ENCODE measurements at places on chromosomes 2 and 18.

GRCh38 chr2:62415019-62415431 is 91.0 kb downstream of the TMEM17 start:
- DNase-seq: no peak

GRCh38 chr2:165017966-165018596 is 62.8 kb upstream of the SLC38A11 start:
- no peak for DNase-seq

DNA sequence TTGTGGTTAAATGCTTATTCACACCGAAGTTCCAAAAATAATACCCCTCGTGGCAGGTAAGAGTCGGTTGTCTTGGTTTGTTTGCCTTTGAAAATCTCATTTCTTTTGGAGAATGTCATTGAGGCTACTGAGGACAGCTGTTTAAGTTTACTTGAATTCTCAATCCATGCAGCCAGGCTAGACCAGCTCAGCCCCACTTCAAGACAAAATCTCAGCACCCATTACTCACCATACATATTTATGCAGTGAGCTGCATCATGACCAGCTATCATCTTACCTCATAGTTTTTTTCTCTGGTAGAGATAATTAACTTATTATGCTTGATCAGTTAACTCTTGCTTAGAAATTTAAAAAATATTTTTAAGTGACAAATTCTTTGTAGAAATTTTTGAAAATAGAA is 115.9 kb downstream of the HAUS1 start:
- no peak for DNase-seq

DNA sequence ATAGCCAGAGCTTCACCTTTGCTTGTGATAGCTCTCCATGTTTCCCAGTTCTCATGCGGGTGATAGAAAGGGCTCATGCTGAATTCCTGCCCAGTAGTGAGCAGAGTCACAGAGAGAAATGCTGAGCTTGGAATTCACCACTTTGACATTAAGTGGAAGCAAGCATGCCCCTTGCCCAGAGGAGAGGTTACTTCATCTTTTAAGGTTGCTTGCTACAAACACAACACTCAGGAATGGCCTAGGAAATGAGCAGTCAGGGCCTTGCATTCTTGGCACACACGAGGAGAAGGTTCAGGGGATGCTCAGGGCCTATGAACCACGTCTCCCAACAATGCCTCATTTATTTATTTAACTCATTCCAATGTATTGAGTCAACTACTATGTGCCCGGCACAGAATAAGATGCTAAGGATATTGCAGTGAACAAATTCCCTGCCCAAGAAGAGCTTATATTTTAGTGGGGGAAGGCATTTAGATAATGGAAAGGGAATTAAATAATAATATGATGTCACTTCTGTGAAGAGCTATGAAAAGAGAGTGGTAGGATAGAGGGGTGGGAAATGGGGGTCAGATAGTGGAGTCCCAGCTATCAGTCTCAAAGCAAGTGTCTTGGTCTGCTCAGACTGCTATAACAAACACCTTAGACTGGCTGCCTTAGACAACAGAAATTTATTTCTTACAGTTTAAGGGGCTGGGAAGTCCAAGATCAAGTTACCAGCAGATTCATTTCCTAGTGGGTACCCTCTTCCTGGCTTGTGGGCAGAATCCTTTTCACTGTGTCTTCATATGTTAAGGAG is 42.1 kb downstream of the DDX18 start:
- DNase-seq: no peak

GRCh38 chr2:229798446-229799155 is 84.2 kb upstream of the DNER start:
- DNase-seq: no peak

GRCh38 chr18:65487569-65487968 is 263.2 kb upstream of the CDH7 start:
- no peak for DNase-seq

DNA sequence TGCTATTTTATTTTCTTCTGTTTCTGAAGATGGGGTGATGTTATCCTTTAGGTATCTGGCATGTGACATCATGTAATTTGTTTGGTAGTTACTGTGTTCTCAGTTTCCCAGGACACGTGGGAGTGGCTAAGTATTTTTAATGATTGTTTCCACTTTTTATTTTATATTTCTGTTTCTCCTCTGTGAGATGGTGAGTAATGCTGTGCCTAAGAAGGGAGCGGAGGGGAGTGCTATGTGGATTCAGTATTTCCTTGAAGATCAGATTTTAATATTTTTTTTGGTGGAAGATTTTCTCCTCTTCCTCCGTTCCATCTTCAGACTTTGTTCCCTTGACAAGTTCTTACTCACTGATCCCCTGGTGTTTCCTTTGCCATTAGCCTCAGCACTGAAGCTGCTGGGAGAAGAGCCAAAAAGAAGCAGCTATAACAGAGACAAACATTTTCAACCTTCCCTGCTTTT is 180.0 kb upstream of the MMADHC start:
- no peak for DNase-seq

- DNase-seq: no peak
Measured at GRCh38 chr2:18423636-18424035, 136.8 kb downstream of the RDH14 start.

DNA sequence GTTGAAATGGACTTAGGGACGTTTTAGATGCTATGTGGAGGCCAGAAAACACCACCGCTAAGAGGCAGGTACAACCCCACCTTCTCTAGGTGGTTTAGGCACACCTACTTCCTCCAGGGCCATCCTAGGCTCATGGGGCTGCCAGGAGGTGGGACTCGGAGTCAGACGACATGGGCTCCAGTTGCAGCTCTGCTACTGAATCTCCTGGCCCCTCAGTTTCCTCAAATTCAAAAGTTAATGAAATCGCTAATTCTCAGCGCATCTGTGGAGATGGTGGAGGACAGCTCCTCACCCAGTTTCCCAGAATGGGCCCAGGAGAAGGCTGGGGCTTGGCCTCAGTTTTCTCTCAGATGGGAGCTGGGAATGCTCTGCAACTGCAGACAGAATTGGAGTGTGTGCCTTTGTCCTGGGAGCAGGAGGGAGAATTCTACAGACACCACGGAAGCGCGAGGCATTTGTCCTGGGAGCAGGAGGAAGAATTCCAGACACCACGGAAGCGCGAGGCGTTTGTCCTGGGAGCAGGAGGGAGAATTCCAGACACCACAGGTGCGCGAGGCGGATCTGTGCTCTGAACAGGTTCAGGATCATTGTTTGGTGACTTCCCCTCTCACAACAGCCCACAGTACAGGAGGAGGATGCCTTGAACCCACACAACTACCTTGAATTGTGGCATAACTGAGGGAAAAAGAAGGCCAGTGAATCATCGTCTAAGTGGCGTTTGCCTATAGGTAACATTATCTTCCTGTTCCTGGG is 103.7 kb upstream of the PXDN start:
- DNase-seq: no peak

DNA sequence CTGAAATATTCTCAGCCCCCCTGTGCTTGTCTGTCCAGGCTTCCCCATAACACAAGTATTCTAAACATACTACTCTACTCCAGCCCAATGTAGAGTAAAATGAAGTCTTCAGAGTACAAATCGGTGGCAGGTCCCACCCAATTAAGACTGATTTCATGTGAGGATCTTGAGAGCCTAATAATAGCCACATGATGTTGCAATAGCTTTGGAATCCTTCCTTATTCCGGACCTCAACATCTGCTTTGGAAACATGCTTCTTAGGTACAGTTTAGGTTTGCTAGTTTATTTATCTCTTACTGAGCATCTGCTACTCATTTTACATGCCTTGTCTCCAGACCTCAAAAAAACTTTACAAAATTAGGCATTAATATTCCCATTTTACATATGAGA is 207.3 kb upstream of the RAB6C start:
- no peak for DNase-seq

- no peak for DNase-seq
Measured at GRCh38 chr2:209870067-209870466, 98.4 kb downstream of the UNC80 start.

Data from CD4-positive, alpha-beta T cell treated with Interferon gamma for 1 hour (primary cell).